ENCODE measurements at places on chromosomes 3 and 15.

DNA sequence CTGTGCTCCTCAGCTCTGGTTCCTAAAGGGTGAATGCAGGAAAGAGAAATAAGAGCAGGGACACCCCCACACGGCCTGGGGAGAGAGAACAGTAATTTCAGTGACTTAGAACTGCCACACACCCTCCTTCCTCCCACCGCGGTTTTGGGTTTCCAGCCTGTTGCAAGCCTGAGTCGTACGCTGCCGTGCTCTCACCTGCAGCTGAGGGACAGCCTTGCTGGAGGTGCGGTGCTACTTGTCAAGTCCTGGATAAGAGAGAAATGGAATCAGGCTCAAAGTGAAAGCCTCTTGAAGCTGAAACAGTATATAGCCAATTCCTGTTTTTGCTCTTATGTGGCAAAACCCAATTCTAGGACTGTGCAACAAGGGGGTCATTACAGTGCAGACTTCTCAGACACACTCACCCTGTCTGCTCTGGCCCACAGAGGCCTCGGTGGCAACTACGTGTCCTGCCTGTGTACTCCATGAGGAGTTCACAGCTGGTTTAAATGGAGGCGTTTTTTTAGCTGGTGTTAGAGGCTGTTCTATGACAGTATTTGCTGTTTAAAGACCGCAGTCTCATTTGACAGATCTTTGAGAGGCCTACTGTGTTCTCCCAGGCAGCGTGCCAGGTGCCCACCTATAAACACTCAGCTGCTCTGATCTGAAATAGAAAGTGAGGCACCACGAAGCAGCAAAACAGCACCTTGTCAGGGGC, 42.9 kb downstream of the TBC1D2B start:
- DNase-seq, result peak; percentile 36

- no peak for DNase-seq
Measured at GRCh38 chr3:134366221-134366927, 7.9 kb downstream of the AMOTL2 start.

GRCh38 chr3:64079369-64080150, 56.3 kb upstream of the PSMD6 start:
- DNase-seq, result no peak

DNA sequence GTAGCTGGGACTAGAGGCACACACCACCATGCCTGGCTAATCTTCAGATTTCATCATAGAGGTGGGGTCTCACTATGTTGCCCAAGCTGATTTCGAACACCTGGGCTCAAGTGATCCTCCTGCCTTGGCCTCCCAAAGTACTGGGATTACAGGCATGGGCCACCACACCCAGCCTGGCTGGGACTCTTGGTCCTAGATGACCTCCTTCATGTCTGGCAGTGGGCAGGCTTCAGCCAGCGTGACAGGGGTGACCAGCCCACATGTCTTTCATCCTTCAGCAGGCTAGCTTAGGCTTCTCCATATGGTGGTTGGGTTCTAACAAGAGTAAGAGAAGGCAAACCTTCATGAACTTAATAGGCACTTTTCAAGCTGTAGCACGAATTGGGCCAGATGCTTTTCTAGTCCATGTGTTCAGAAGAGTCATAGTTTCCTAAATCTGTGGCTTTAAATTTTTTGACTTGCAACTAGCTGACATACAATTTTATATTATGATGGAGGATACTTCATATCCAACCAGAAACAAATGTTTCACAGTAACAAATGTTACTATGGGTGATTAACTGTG, 7.6 kb downstream of the GPD1L start:
- DNase-seq, result no peak

DNA sequence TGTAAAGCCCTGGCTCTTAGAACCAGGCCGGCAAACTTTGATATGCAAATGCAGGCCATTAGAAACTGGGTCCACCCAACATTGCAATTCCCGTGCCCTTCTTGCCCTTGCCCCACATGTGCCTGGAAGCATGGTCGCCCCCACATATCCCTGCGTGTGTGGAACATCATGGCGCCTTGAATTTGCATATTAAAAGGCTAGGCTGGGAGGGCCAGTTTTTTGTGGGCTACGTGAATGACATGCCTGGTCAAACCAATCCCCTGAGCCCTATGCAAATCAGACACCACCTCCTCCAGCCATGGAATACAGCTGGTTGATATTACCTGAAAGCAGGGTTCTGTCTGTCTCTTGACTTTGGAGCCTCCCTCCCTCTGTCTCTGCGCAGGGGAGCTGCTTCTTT, 58.7 kb upstream of the ARHGEF26 start:
- DNase-seq, result no peak

Data from hematopoietic multipotent progenitor cell treated with erythropoietin and hydrocortisone succinate and interleukin-3 and kit ligand, for 8 days (in vitro differentiated cells).